ENCODE measurements at places on chromosomes 6 and 20. TPM values are rescaled to one million over a fixed set of nuclear protein-coding genes. Genes with fewer than 3 reads are reported as not detected.
A peak's percentile ranks its signal among the peaks of the same experiment; 100 is the strongest.

- H3K27me3 ChIP-seq: no peaks in the 10 kb centered on the region
- no peak overlapping the region for H3K4me3 ChIP-seq
- no peaks in the 10 kb centered on the region for H3K36me3 ChIP-seq
- no peak for DNase-seq
Measured at GRCh38 chr20:10487142-10488136, 52.3 kb downstream of the SLX4IP start.

Gene SYCP2
- total RNA-seq: 1.7 TPM

Gene MUCL3
- not detected for total RNA-seq

GRCh38 chr20:62193079-62194025, 10.5 kb downstream of the MTG2 start:
- no peak overlapping the region for H3K4me3 ChIP-seq
- no peaks in the 10 kb centered on the region for H3K4me1 ChIP-seq
- H3K27ac ChIP-seq: no peak overlapping the region

GRCh38 chr6:134822920-134823709, 126.8 kb downstream of the ALDH8A1 start:
- DNase-seq: peak; percentile 34
- no peak overlapping the region for H3K4me3 ChIP-seq
- no peaks in the 10 kb centered on the region for H3K27me3 ChIP-seq
- no peak overlapping the region for H3K27ac ChIP-seq

Gene SNPH
- total RNA-seq: 11.7 TPM

Gene PRR18
- 0.12 TPM for total RNA-seq

DNA sequence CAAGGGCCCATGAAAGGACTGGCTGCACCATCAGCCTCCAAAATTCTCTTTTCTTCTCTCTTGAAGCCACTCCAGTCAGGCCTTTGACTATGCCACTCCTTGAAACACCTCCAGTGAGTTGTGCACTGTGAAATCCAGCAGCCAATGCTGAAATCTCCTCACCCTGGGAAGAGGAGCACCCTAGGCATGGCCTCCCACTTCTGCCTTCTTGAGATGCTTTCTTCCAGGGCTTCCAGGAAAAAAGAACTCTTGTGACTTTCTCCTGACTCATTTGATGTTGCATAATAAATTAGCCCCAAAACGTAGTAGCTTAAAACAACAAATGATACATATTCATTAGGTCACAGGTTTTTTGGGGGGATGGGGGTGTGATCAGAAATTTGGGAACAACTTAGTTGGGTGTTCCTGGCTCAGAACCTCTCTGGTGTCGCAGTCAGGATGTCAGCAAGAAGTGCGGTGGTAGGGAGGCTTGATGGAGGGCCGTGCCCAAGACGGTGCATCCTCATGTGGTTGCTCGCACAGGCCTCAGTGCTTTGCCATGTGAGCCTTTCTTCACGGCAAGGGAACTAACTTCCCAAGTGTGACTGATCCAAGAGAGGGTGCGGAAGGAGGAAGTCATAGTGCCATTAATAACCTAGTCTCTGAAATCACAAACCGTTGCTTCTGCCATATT, 12.1 kb downstream of the NCR2 start:
- no peaks in the 10 kb centered on the region for H3K27me3 ChIP-seq
- H3K27ac ChIP-seq: no peak overlapping the region
- no peaks in the 10 kb centered on the region for H3K4me1 ChIP-seq
- DNase-seq: no peak

DNA sequence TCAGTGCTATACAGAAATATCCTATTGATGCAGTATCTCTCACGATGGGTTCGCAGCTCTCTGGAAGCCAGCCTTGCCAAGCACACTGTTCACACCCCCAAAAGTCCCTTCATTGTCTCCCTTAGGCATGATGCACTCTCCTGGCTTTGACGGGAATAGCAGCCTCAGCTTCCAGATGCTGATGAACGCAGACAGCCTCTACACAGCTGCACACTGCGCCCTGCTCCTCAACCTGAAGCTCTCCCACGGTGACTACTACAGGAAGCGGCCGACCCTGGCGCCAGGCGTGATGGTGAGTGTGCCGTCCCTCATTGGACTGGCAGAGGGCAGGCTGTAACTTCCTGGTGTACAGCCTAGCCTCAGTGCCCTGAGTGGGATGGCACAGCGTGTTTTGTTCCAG, 60.0 kb upstream of the PBOV1 start:
- H3K4me3 ChIP-seq: no peak overlapping the region
- DNase-seq: no peak
- no peaks in the 10 kb centered on the region for H3K36me3 ChIP-seq

GRCh38 chr20:44041001-44041400, 126.3 kb downstream of the TOX2 start:
- H3K27me3 ChIP-seq: peaks cover 6% of the 10 kb centered on the region
- H3K36me3 ChIP-seq: no peaks in the 10 kb centered on the region
- H3K4me1 ChIP-seq: no peaks in the 10 kb centered on the region
- DNase-seq: no peak
